Neural crest cell (in vitro differentiated cells): ENCODE measurements at places on chromosomes 2 and 18. TPM values are rescaled to one million over a fixed set of nuclear protein-coding genes. Genes with fewer than 3 reads are reported as not detected.

DNA sequence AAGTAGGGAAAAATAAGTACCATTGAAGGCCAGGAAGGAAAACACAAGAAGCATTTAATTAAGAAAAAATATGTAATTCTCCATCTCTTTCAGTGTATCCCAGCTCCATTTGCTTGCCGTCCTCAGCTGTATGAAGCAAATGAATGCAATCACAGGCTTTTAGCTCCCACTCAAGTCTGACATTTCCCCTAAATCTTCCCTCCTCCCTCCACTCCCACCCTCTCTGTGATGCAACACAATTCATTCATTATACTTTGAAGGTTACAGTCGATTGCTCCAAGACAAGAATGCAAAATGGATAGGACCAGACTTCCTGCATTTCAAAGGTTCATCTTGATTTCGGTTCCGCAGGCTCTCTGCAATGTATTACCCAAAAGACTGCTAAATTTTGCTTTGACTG is 172.7 kb upstream of the SERPINE2 start:
- no peak for DNase-seq

- no peak for DNase-seq
Observed at GRCh38 chr2:170165129-170165528, 12.8 kb upstream of the MYO3B start.

GRCh38 chr2:26651470-26651771 is 10.3 kb upstream of the CIB4 start:
- no peak for DNase-seq

GRCh38 chr18:48858676-48859075 is 92.1 kb downstream of the SMAD7 start:
- DNase-seq: no peak

DNA sequence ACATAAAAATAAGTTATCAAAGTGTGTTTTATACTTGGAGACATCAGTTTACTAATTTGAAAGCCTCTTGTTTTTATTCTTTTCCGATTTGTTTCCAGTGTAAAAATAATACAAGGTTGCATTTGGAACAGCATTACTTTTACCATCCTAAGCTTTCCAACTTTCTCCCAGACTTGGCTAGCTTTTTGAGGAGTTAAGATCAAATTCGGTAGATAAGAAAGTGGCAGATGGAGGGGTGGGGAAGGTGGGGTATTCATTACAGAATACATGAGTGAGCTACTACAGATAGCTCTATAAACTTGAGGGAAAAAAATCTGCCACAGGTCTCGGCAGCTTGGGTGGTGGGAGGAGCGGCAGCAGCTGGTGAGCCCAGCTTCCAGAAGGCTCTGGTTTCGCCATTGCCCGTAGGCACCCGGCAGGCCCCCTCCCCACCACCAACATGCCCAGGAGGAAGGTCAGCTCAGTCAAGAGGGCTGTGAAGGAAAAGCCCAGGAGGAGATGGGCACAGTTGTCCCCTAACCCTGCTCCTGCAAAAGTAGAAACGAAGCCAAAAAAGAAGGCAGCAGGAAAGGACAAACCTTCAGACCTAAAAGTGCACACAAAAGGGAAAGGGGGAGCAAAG is 18.6 kb upstream of the RMC1 start:
- no peak for DNase-seq

DNA sequence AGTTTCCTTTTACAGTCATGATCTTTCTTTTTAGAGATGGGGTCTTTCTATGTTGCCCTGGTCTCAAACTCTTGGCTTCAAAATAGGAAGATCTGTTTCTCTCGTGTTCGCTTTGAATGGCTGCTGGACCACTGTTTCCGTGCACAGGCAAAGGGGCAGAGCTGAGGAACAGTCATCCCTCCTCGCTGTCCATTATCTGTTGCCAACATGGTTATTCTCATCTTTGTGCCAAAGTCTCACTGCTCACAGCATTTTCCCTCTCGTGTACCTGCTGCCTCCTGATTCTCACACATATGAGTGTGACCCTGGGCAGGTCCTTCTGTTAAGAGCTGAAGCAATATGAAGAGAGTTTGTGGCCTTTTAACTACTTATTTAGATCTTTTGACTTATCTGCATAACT is 28.0 kb upstream of the CCNYL1 start:
- no peak for DNase-seq

DNA sequence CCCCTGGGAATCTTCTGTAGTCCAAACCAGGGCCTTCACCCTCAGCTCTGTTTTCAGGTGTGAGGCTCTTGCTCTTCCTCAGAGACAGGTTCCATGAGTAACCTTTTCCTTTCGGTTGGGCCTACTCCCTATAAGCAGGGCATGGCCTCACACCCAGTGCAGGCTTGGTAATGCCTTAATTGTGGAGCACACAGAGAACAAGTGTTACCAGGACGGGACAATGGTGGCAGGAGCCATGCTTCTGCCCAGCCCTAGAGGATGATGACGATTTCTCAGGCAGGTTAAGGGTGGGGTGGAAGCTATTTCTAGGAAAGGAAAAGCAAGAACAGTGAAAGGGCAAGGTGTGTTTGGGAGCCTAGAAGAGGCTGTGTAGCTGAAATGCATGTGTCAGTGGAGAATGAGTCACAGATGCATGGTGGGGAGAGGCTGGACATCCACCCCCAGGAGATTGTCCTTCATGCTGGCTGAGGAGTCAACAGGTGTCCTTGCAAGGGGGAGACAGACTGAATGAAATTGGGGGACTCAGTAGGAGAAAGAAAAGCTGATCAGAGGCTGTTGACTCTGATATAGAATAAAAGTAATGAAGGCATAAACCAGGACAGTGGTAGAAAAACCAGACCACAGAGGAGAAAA is 22.0 kb upstream of the SERPINB12 start:
- no peak for DNase-seq

- no peak for DNase-seq
Observed at GRCh38 chr2:21453723-21454450, 330.1 kb downstream of the TDRD15 start.

GRCh38 chr2:207241198-207241597 is 75.5 kb upstream of the KLF7 start:
- DNase-seq: no peak

- no peak for DNase-seq
Observed at GRCh38 chr2:41924709-41925408, 123.0 kb upstream of the PKDCC start.

Gene RDH14
- total RNA-seq: 18.7 and 19.4 TPM in 2 replicates

Gene CNGA3
- 0.72 and 0.84 TPM in 2 replicates for total RNA-seq

Gene OBSL1
- total RNA-seq: 122 and 123 TPM in 2 replicates

Gene TDRD15
- total RNA-seq: not detected in 2 replicates
